ENCODE measurements at places on chromosomes 6 and 20.

GRCh38 chr6:150126641-150127291 is 16.1 kb upstream of the PPP1R14C start:
- no peaks in the 10 kb centered on the region for H3K4me1 ChIP-seq
- DNase-seq = no peak
- H3K27ac ChIP-seq = no peak overlapping the region

GRCh38 chr20:39282619-39283092 is 320.5 kb downstream of the DHX35 start:
- no peaks in the 10 kb centered on the region for H3K36me3 ChIP-seq
- no peak overlapping the region for H3K4me3 ChIP-seq
- no peak for DNase-seq
- no peak overlapping the region for H3K27ac ChIP-seq

DNA sequence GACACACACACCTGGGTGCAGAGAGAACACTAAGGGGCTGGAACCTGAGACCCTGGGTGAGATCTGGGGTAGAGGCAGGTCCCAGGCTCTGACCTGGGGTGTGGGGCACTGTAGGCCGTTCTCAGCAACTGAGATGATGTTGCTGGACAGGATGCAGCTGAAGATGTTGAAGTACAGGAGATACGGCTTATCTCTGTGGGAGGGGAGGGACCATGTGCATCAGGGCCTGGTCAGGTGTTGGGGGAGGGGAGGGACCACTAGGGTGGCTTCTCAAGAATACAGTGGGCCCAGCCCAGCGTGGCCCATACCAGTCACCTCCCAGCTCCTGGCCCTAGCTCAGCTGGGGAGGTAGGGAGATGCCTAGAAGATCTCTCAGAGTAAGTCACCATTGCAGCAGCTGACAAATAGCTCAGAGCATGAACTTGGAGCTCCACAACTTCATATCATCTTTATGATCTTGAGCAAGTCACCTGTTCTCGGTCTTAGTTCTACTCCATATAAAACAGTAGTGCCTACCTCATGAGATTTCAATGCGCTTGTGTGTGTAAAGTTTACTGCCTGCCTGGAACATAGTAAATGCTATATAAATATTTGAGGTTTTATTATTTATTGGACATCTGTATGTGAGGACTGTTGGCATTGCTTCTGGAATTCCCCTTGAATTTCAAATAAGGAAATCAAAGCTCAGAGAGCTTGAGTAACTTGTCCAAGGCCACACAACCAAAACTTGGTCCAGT is 3.8 kb downstream of the SLC44A4 start:
- H3K4me3 ChIP-seq = no peak overlapping the region
- no peak overlapping the region for H3K27ac ChIP-seq
- peaks cover 3% of the 10 kb centered on the region for H3K36me3 ChIP-seq
- DNase-seq = no peak
- peaks cover 3% of the 10 kb centered on the region for H3K27me3 ChIP-seq
- H3K4me1 ChIP-seq = no peaks in the 10 kb centered on the region

GRCh38 chr20:49591217-49591865 is 23.4 kb upstream of the PTGIS start:
- H3K4me3 ChIP-seq = no peak overlapping the region
- peaks cover 62% of the 10 kb centered on the region for H3K4me1 ChIP-seq
- H3K27ac ChIP-seq = peak overlapping the region; percentile 96
- peaks cover 32% of the 10 kb centered on the region for H3K27me3 ChIP-seq
- no peak for DNase-seq

DNA sequence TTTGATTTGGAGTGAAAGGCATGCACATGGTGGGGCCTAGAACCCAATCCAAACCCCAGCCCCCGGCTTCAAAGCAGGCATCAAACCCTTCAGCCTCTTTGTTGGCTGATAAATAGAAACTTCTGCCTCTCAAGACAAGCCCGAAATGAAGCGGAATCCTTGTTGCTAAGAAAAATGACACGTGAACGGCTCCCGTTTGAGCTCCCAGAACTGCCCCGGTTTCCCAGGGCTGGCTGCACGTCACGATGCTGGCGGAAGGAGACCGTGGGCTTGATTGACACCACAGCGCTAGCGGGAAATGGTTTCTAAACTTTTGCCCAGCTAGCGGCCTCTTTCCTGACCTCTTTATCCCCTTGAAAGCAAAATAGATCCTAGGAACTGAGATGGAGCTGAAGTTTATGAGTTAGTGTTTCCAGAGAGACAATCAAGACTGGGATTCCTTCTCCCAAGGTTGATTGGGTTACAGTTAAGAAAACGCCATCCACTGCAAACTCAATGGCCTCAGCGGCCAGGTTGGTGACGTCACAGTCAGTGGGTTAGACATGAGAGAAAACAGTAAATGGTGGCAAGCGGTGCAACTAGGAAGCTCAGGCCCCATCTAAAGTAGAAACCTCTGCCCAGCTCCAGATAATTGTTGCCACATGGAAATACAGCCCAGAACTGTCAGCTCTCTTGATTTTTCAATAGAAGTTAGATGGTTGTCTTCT is 117.0 kb downstream of the ANKRD60 start:
- H3K27me3 ChIP-seq = peaks cover 55% of the 10 kb centered on the region
- no peak for DNase-seq
- no peak overlapping the region for H3K4me3 ChIP-seq

GRCh38 chr6:157659536-157660271 is 163.3 kb upstream of the SNX9 start:
- H3K27ac ChIP-seq = no peak overlapping the region
- peaks cover 7% of the 10 kb centered on the region for H3K27me3 ChIP-seq
- H3K4me3 ChIP-seq = no peak overlapping the region
- peaks cover 3% of the 10 kb centered on the region for H3K4me1 ChIP-seq
- DNase-seq = no peak

DNA sequence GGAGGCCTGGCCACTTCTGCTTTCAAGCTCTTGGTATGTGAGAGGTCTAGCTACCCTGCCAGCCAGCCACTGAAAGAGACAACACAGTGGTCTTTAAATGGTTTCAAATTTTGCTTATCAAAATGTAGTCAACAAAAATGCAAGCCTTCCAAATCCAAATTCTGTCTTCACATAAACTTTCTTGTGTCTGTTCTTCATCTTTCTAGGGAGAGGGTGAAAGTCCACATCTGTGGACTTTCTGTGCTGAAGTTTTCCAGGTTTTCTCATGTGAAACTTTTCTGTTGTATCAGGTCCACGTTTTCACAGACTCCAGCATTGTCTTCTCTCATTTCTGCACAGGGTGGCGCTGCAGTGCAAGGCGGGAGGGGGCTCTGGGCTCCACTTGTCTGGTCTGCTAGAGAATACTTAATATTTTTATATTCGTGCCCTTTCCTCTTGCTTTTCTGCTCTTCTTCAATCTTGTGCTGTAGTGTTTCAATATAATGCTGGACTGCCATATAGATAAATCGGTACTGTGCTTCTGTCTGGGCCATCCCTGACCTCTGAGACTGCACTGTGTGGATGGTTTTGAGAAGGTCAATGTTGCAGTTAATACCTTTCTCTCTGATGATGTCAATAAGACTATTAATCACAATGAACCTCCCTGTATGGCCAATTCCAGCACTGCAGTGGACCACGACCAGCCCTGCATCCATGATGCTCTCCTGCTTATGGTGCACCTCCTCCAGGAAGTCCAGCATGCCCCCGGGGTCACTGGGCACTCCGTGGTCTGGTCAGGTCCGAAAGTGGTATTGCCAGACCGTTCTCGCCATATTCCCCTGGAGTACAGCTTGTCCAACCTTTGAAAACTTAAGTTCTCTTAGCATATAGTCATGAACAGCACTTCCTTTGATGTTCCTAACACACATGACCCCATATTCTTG is 161.6 kb upstream of the TNFAIP3 start:
- peaks cover 9% of the 10 kb centered on the region for H3K36me3 ChIP-seq
- peaks cover 64% of the 10 kb centered on the region for H3K4me1 ChIP-seq
- H3K27me3 ChIP-seq = peaks cover 5% of the 10 kb centered on the region
- no peak overlapping the region for H3K4me3 ChIP-seq
- peak overlapping the region; percentile 64 for H3K27ac ChIP-seq

- no peaks in the 10 kb centered on the region for H3K27me3 ChIP-seq
- H3K36me3 ChIP-seq = peaks cover 16% of the 10 kb centered on the region
- H3K4me3 ChIP-seq = no peak overlapping the region
- H3K27ac ChIP-seq = no peak overlapping the region
- no peak for DNase-seq
- peaks cover 2% of the 10 kb centered on the region for H3K4me1 ChIP-seq
Measured at GRCh38 chr6:169207482-169207881, 46.2 kb downstream of the THBS2 start.

DNA sequence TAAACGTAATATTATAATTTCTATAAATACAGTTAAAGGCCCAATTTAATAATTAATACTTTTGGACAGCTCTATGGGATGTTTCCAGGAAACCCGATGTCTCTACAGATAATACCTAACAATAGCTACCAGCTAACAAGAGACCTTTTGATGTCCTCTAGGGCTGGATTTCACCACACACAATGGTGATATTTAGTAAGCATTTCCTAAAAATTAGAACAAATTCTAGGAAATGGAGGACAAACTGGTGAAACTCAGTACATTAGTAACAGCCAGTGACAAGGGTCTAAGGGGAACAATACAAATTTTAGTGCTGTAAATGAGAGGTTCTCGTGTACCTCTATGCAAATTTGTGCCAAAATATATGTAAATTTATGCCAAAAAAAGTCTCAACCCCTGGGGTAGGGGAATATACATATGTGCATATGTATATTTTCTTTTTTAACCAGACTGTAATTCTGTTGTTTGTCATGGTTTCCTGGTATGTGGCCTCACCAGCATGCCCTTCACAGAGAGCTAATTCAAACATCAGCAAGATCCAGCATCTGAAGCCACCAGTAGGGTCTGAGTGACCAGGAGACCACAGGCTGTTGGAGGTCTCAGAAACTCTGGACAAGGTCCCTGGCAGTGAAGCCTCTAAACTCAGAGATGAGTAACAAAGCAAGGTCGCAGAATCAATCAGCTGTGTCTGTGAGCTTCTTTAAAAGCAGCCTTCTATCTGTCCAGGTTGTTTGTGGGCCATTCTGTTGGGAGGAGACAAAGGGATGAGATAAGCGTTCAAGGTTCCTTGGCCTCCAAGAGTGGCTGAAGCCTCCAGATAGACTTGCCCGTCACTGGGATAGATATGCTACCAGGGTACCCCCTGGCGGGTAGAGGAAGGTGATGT is 235.1 kb upstream of the RREB1 start:
- peaks cover 3% of the 10 kb centered on the region for H3K27me3 ChIP-seq
- DNase-seq = no peak
- peaks cover 5% of the 10 kb centered on the region for H3K4me1 ChIP-seq
- no peak overlapping the region for H3K27ac ChIP-seq

DNA sequence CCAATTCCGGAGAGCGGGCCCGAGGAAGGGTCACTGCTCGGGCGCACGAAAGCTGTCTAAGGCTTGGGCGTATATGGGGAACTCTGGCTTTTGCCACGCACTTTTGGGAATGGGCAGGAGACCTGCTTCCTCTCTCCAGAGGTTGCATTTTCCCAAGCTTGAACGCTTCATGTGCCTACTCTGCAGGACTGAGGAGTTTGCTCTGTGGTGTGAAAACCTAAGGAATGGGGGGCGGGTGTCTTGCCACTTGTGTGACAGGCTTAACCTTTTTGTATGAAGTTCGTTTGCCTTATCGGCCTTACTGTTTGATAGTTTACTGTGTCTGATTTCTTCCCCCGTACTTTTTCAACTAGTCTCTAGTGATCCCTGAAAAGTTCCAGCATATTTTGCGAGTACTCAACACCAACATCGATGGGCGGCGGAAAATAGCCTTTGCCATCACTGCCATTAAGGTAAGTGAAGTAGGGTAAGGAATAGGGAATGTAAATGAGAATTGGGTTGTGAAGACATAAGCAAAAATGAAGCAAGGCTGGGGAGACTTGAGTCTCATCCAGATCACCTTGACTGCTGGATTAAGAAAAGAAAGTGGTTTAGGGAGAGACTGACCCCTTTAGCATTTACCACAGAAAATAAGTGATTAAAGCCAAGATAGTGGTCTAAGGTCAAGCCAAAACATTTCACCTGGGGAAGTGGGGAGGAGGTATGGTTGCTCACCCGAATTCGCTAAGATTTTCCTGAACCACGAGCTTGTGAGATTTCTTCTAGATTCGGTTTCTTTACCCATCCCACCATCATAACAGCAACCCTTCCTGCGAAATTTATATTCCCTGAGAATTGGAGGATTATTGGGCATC is 627 bp downstream of the RPS18 start:
- H3K27ac ChIP-seq = peak overlapping the region; percentile 100
- no peaks in the 10 kb centered on the region for H3K27me3 ChIP-seq
- H3K4me1 ChIP-seq = peaks cover 33% of the 10 kb centered on the region
- DNase-seq = no peak

DNA sequence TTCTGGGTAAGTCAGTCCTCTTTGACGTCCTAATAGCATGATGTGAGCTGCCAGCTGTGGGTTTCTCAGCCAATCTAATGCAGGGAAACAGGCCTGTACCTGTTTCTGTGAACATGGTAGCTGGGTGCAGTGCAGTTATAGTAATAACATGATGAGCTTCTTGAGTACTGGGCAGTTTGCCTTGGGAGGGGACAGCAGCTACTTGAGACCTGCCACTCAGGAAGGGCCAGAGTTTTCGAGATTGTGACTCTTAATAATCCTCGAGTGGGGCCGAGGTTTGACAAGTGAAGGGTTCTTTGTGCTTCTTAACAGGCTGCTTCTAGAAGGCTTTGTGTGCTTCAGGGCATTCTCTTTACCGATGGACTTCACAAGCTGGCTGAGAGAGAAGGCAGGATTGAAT is 180.1 kb downstream of the JARID2 start:
- H3K27ac ChIP-seq = no peak overlapping the region
- H3K4me3 ChIP-seq = no peak overlapping the region
- H3K36me3 ChIP-seq = peaks cover 63% of the 10 kb centered on the region
- no peaks in the 10 kb centered on the region for H3K27me3 ChIP-seq

DNA sequence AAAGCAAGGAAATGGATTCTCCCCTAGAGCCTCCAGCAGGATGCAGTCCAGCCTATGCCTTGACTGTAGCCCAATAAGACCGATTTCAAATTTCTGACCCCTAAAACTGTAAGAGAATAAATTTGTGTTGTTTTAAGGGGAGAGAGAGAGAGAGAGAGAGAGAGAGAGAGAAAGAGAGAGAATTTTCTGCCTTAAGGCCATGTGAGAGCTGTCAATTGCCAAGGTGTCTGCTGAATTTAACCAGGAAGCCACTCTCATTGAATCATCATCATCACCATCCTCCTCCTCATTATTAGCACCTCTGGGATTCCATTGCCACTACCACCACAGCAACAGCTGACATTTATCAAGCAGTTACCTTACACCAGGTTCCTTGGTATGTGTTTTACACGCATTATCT is 27.8 kb upstream of the TNFRSF21 start:
- H3K27me3 ChIP-seq = peaks cover 5% of the 10 kb centered on the region
- no peak overlapping the region for H3K27ac ChIP-seq
- H3K36me3 ChIP-seq = peaks cover 2% of the 10 kb centered on the region
- no peak overlapping the region for H3K4me3 ChIP-seq
- no peak for DNase-seq

- H3K27me3 ChIP-seq = no peaks in the 10 kb centered on the region
- DNase-seq = no peak
- no peak overlapping the region for H3K27ac ChIP-seq
- no peak overlapping the region for H3K4me3 ChIP-seq
Measured at GRCh38 chr6:2978923-2979322, 7.6 kb upstream of the SERPINB6 start.
